ENCODE measurements at places on chromosomes 16 and 17. TPM values are rescaled to one million over a fixed set of nuclear protein-coding genes. Genes with fewer than 3 reads are reported as not detected.

GRCh38 chr16:85416228-85417109, 196.7 kb upstream of the GSE1 start:
- no peak overlapping the region for H3K27ac ChIP-seq
- no peak overlapping the region for H3K4me3 ChIP-seq
- DNase-seq = peak; percentile 75
- no peaks in the 10 kb centered on the region for H3K4me1 ChIP-seq

GRCh38 chr17:83149761-83150251, 70.4 kb downstream of the METRNL start:
- no peak overlapping the region for H3K4me3 ChIP-seq
- no peak overlapping the region for H3K27ac ChIP-seq
- no peaks in the 10 kb centered on the region for H3K4me1 ChIP-seq
- no peaks in the 10 kb centered on the region for H3K36me3 ChIP-seq
- DNase-seq = peak; percentile 59
- H3K27me3 ChIP-seq = no peaks in the 10 kb centered on the region

- H3K4me1 ChIP-seq = no peaks in the 10 kb centered on the region
- H3K36me3 ChIP-seq = peaks cover 4% of the 10 kb centered on the region
- H3K27me3 ChIP-seq = no peaks in the 10 kb centered on the region
- H3K4me3 ChIP-seq = peak within 1 kb of the TSS; percentile 75
These were observed at the start of gene MPP3 for GRCh38 chr17:43832976-43833829. Gene MPP3 (minus strand): TSS chr17:43833146. CDS start chr17:43831906, 1,240 bp downstream.

- H3K36me3 ChIP-seq = no peaks in the 10 kb centered on the region
- no peaks in the 10 kb centered on the region for H3K4me1 ChIP-seq
- H3K27ac ChIP-seq = no peak overlapping the region
- DNase-seq = peak; percentile 33
These were observed 13.1 kb downstream of the CTRB2 start for GRCh38 chr16:75193730-75194444.

FBXW10B gene
- 0.38 TPM for polyA plus RNA-seq

DNA sequence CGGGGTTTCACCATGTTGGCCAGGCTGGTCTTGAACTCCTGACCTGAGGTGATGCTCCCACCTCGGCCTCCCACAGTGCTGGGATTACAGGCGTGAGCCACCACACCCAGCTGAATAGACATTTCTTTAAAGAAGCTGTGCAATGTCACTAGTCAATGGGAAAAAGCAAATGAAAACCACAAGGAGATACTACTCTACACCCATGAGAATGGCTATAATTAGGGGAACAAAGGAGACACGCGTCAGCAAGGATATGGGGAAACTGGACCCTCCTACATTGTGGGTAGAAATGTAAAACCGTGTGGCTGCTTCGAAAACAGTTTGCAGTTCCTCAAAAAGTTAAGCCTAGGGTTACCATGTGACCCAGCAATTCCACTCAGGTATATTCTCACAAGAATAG, 103.4 kb downstream of the VPS53 start:
- H3K27me3 ChIP-seq = no peaks in the 10 kb centered on the region
- no peak overlapping the region for H3K27ac ChIP-seq
- no peaks in the 10 kb centered on the region for H3K36me3 ChIP-seq
- DNase-seq = no peak
- no peak overlapping the region for H3K4me3 ChIP-seq

TNFSF12 gene
- 135 TPM for polyA plus RNA-seq

NECAB2 gene
- not detected for polyA plus RNA-seq

GRCh38 chr16:66097751-66098150, 268.7 kb upstream of the CDH5 start:
- no peak overlapping the region for H3K27ac ChIP-seq
- H3K27me3 ChIP-seq = no peaks in the 10 kb centered on the region
- no peaks in the 10 kb centered on the region for H3K4me1 ChIP-seq
- no peaks in the 10 kb centered on the region for H3K36me3 ChIP-seq

XYLT2 gene
- 19.3 TPM for polyA plus RNA-seq

DNA sequence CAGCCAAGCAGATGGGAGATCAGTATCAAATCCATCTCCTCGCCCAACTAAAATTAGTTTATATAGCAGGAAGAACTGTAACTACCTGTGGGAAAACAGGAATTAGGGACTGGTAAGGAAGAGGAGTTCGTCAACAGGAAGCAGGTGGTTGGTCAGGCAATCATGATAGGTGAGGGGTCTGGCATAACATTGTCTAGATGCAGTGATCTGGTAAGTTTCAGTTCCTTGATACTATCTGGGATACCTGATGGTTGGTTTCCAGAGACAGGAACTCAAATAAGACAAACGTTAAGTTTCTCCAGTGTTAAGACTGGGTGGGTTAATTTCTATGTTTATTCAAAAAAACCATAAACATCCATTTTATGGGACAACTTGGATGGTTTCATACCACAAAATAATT, 53.8 kb downstream of the CEP112 start:
- DNase-seq = no peak
- no peaks in the 10 kb centered on the region for H3K27me3 ChIP-seq
- no peaks in the 10 kb centered on the region for H3K4me1 ChIP-seq

COPZ2 gene
- 108 TPM for polyA plus RNA-seq

DNA sequence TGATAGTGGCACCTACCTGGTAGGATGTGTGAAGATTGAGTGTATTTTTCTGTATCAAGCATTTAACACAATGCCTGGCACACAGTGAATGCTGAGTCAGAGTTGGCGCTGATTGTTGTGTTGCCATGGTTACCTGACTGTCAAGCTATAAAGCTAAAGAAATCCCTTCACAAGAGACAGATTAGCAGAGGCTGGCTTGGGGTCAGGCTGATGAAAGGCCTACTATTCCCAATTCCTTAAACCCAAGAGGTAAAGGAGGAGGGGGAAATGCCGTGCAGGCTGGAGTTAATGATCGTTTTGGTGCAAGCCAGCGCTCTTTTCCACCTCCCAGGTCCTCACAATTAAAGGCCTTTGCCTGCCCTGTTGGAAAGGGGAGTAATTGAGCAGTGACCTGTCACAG, 5.9 kb downstream of the CLEC19A start:
- no peak overlapping the region for H3K4me3 ChIP-seq
- H3K27me3 ChIP-seq = no peaks in the 10 kb centered on the region
- no peaks in the 10 kb centered on the region for H3K4me1 ChIP-seq
- H3K27ac ChIP-seq = no peak overlapping the region
- no peaks in the 10 kb centered on the region for H3K36me3 ChIP-seq

UBN1 gene
- 7.8 TPM for polyA plus RNA-seq

GHDC gene
- polyA plus RNA-seq = 13.1 TPM

KRTAP2-2 gene
- polyA plus RNA-seq = not detected

SLC16A6 gene
- polyA plus RNA-seq = not detected

GRCh38 chr16:85187002-85187401, 74.7 kb upstream of the CIBAR2 start:
- H3K36me3 ChIP-seq = no peaks in the 10 kb centered on the region
- H3K27ac ChIP-seq = no peak overlapping the region
- no peak overlapping the region for H3K4me3 ChIP-seq
- no peaks in the 10 kb centered on the region for H3K27me3 ChIP-seq
- H3K4me1 ChIP-seq = no peaks in the 10 kb centered on the region

KRTAP4-6 gene
- polyA plus RNA-seq = not detected

GRCh38 chr17:71405101-71405500, 715.7 kb upstream of the SOX9 start:
- no peaks in the 10 kb centered on the region for H3K27me3 ChIP-seq
- H3K27ac ChIP-seq = no peak overlapping the region
- DNase-seq = no peak
- no peak overlapping the region for H3K4me3 ChIP-seq

TCAP gene
- polyA plus RNA-seq = 9.3 TPM

- no peaks in the 10 kb centered on the region for H3K36me3 ChIP-seq
- no peak overlapping the region for H3K27ac ChIP-seq
- no peak overlapping the region for H3K4me3 ChIP-seq
- no peaks in the 10 kb centered on the region for H3K27me3 ChIP-seq
- H3K4me1 ChIP-seq = no peaks in the 10 kb centered on the region
These were observed 509 bp upstream of the ATP2C2 start for GRCh38 chr16:84367750-84368307.

DNA sequence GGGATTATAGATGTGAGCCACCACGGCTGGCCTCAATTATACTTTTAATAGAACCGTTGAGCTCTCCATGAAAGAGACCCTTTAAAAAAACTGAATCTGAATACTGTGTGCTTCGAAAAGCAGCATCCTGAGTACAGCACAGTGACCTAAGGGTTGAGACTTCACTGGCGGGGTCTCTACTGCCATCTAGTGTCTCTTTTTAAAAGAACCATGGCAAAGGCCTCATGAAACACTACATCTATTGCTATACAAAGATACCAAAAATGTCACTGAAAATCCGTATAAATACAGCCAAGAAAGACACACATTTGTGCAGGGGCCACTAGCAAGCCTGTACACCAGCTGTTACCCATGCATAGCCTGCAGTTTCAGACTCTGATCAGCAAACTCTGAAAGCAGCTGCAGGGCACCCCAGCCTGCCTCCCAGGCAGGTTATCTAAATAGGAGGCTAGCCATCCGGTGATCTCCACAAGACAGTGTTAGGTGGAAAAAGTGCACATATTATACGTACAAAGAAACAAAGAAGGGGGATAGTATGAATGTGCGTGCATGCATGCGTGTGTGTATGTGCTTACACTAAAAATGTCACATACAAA, 35.3 kb downstream of the NPLOC4 start:
- H3K4me3 ChIP-seq = no peak overlapping the region
- H3K4me1 ChIP-seq = no peaks in the 10 kb centered on the region
- H3K27ac ChIP-seq = no peak overlapping the region
- peak; percentile 41 for DNase-seq
- H3K36me3 ChIP-seq = no peaks in the 10 kb centered on the region

DNA sequence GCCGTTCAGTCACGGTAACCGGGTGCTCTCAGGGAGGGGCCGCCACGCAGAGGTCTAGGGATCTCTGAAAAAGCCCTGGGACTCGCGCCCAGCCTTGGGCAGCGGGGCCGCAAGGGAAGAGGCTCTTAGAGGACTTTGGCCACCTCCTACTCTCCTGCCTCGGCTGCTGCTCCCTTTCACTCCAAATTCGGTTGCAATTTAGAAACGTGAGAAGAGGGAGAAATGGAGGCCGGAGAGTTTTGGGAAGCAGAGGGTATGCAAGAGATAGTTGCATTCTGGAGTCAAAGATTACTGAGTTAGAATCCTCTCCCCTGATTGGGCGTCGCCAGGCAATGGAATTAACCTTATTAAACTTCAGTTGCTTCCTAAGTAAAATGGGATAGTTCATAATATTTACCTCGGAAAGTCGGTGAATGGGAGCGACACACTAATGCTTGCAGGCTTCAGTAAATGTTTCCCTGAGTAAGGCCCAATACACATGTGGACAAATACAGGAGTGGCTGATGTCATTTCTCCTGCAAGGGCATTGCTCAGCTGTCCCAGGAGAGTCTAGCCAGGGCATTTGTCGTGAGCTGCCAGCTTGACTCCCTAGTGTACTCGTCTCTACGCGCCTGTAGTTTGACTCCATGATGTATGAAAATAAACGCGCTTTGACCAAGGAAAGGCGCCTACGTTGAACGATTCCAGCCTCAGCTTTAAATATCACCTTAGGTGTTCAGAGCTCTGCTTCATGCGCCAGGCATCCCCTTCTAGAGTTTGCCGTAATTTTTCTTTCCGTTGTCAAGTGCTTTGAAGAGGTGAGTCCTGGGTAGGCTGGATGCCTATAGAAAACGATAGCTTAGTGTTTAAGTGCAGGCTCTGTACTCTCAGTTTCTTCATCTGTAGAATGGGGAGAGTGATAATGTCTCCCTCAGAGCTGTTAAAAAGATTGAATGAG, 667 bp downstream of the OGFOD1 start:
- peak; percentile 61 for DNase-seq
- peaks cover 2% of the 10 kb centered on the region for H3K4me1 ChIP-seq
- no peaks in the 10 kb centered on the region for H3K27me3 ChIP-seq
- no peaks in the 10 kb centered on the region for H3K36me3 ChIP-seq
